ENCODE measurements at places on chromosomes 12 and 14. TPM values are rescaled to one million over a fixed set of nuclear protein-coding genes. Genes with fewer than 3 reads are reported as not detected.
A peak's percentile ranks its signal among the peaks of the same experiment; 100 is the strongest.

DNA sequence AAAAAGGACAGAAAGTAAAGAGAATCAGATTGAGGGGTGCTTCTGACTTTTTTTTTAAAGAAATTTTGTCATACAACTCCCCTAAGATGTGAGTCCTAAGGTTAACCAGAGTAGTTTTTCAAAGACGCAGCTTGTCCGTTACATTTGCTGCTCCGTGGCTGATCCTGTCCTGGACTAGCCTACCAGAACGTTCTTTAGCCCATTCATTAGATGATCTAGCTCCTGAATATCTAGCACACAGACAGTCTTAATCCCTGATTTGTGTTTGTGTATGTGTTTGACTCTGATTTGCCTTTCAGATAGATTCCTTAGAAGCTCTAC lies 60.3 kb downstream of the SAMD4A start:
- no peak for DNase-seq

Gene HOXC12
- not detected for polyA plus RNA-seq

- no peak for DNase-seq
These were observed 663 bp downstream of the LRRK2 start for GRCh38 chr12:40225337-40225983.

Gene ADCY6
- polyA plus RNA-seq, result 0.03 TPM

- no peak for DNase-seq
These were observed 22.6 kb downstream of the SUDS3 start for GRCh38 chr12:118398940-118399339.

Gene ITFG2
- polyA plus RNA-seq, result 73.0 TPM

Gene ASIC1
- polyA plus RNA-seq, result not detected

Gene CLEC4E
- polyA plus RNA-seq, result 0.17 TPM

Gene EGLN3
- 0.76 TPM for polyA plus RNA-seq

DNA sequence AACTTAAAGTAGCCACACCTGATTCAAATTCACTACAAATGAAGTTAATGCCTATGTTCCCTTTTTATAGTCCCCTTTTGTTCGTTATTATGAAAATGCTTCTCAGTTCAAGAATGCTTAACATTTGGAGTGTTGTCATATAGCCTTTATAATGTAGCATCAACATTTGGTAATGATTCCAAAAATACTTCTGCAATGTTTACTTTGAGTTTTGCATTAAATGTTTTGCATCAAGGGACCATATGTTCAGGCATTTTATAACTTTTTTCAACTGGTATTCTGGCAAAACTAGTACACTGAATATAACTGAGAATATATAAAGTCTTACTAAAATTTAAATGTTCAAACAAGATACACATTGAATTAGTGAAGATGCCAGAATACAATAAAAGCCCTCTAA lies 209.6 kb upstream of the SLC16A7 start:
- no peak for DNase-seq

Gene GPR68
- polyA plus RNA-seq, result 0.31 TPM

DNA sequence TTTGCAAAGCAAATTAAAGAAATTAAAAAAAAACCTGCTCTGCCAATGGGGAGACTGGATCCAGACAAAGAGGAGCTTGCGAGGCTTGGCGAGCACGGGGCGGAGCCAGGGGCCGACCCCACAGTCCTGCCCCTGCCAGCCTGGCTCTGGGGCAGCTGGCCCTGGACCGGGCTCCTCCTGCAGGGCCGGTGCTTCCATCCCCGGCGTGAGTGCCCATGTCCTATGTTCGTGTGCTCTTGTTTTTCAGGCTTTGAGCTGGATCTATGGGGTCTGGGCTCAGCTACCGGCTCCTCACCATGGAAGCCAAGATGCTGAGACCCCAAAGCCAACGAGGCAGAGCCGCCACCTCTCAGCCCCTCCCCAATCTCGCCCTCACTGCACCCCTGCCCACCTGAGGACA lies 176.8 kb downstream of the KIF26A start:
- no peak for DNase-seq

GRCh38 chr14:70919774-70920173 lies 12.5 kb downstream of the PCNX1 start:
- DNase-seq, result no peak

DNA sequence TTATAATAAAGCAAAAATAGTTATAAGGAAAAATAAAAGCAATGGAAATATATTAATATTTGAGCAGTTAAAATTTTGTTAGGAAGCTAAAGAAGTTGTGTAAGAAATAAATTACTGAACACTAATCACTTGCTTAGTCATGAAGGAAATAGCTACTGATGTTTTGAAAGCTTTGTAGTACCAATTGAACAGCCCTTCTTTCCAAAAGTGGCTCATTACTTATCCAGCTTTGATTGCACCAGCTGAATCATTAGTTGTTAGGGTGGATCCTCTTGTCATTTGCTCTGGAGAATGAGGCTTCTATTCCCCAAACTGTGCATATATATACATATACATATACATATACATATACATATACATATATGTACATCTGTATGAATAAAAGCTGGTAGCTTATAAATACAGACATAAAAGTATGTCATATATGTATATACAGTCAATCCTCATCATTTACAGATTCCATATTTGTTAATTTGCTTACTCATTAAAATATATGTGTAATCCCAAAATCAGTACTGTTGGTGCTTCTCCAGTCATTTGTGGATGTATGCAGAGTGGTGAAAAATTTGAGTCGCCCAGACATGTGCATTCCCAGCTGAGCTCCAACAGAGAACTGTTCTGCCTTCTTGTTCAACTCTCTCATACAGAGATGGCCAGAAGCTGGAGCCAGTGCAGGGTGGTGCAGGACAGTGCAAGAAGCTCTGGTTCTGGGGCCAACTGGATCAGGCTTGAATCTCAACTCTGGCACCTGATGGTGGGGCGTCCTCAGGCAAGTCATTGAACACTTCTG lies 214.1 kb downstream of the RPAP3 start:
- DNase-seq, result no peak

Gene FBLN5
- polyA plus RNA-seq, result 0.31 TPM

Gene LALBA
- polyA plus RNA-seq, result not detected

- peak; percentile 26 for DNase-seq
These were observed 169.9 kb downstream of the KIF21A start for GRCh38 chr12:39272871-39273655.

Gene TPPP2
- polyA plus RNA-seq, result not detected

DNA sequence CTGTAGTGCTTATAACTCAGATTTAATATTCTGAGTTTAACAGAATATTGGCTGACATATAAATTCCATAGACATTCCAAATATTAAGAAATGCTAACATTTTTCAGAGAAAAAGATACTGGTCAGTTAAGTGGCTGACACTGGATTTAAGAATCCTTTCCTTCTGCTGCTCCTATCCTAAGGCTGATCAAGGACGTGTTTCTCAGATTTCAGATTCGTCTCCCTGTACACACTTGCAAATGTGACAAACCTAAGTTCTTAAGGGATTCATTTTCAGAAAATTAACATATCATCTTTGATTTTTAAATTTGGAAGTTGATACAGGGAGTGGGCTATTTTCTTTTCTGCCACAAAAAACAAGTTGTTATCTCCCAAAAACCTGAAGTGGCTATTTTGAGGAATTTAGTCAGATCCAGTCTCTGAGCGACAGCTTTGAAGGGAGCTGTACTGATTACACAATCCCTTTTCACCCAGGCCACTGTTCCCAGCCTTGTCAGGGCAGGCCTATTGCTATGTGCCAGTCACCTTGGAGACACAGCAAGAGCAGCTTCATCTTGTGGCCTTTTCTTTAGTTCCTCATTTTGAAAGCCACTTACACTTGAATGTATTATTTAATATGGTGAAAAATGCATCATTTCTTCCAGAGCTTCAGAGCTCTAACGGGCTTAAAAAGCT lies 370.6 kb downstream of the KCNH5 start:
- no peak for DNase-seq

Gene SLC2A14
- 8.5 TPM for polyA plus RNA-seq

DNA sequence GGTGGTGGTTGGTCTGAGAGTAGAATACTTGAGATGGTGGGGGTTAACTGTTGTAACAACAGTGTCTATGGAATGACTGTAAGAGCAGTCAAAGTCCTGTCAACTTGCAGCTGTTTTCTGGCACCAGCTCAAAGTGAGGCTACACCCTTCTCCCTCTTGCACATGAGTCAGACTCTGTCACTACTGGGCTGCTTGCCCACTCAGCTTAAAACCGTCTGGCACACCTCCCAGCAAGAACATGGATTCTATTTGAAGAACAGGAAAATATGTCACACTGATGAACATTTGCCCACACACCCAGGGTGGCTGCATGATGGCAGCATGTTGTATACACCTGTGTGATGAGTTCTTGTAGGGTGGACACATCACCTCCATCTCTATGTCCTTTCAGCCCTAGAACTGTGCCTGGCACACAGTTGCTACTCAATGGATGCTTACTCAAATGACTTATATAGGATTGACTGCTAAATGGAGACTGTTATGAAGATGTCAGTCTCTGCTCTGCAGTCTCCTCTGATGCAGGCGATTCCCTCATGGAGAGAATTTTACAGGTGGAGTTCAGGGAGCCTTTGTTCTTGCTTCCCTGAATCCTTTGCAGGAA lies 19.3 kb upstream of the SERPINA6 start:
- no peak for DNase-seq

- no peak for DNase-seq
These were observed 162.6 kb downstream of the MYRFL start for GRCh38 chr12:69987579-69988091.

GRCh38 chr14:81454572-81455218 lies 54.6 kb upstream of the STON2 start:
- no peak for DNase-seq

GRCh38 chr12:45907955-45908354 lies 82.4 kb downstream of the SCAF11 start:
- peak; percentile 17 for DNase-seq

DNA sequence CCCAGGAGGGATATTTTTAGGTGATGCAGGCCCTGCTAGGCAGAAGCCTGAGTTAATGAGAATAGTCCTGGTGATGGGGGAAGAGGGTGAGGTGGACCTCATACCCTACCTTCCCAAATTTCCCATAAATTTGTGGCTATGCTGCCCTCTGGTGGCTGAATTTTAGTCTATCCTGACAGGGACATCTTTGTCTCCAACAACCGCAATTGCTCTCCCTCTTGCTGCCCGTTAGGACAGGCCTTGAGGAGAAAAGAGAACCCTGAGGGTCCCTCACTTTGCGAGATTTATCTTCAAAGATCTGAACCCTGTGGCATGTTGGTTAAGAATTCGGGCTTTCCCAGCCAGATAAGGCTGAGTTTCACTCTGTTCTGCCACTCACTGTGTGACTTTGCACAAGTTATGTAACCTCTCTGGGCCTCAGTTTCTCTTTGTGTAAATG lies 9.8 kb upstream of the ZNF385A start:
- DNase-seq, result peak; percentile 70

Gene PMCH
- polyA plus RNA-seq, result not detected

Measured in B cell (primary cell).